ENCODE measurements at places on chromosomes 6 and 20.

GRCh38 chr20:44092551-44093248 is 94.3 kb downstream of the JPH2 start:
- DNase-seq = peak; percentile 15

DNA sequence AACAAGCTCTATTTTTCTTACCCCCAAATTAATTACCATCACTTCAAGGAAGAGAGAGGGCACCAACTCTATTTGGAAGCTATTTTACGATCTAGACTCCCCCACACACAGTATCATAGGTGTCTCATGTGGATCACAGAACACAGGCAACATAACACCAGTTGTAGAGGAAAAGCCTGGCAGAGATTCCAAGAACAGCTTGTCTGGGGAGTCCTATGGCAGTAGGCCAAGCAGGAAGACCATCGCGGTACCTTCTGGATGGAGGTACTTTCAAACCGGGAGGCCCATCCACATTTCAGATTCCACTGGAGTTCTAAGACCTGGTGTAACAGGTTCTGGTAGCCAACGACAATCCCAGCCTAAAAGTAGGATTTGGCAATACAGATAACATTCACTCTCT is 37.6 kb upstream of the SPDEF start:
- DNase-seq = no peak

GRCh38 chr20:61349447-61350165 is 97.5 kb downstream of the CDH4 start:
- no peak for DNase-seq

DNA sequence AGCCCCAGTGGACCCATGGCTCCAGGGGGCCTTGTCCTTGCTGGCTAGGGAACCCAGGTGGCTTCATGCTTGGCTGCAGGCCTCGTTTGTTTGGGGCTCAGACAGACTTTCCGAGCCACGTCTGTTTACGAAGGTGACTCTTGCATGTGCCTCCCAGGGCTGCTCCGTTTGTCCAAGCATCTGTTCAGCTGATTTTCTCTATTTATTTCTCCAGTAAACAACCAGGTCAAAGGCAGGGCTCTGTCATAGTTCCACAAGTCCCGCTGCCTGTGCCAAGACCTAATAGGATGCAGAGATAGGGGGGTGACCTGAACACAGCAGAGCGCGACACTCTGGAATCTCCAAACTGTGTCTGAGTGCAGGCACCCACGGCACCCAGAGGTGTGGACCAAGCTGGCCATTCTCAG is 12.8 kb upstream of the SPO11 start:
- no peak for DNase-seq

DNA sequence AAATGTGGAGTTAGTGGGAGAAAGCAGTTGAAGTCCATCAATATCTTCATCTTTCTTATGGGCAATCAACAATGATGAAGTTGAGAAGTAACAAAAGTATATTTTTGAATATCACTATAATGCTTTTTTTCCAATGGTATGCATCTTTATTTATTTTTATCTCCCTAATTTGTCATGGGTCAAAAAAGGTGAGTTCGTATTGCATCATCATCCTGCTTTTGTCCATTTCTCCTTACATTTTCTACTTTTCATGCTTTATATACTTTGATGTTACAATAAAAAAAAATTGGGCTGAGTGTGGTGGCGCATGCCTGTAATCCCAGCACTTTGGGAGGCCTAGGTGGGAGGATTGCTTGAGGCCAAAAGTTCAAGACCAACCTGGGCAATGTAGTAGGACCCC is 101.2 kb upstream of the STXBP5 start:
- DNase-seq = no peak

DNA sequence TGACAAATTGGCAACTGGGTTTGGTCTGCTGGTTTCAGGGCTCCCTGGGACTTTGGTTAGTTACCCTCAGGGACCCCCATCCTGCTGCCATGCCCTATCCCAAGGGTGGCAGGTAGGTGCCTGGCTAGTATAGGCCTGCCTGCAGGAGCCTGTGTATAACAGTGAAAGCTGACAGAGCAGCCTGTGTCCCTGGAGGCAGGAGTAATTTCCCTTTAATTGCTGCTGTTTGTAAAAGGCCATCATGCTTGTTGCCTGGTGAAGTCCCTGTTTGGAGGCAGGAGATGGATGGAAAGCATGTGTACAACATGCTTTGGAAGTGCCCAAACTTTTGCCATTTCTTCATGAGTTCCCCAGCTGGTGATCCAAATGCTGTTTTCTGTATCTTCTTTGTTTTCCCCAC is 30.1 kb downstream of the CMTR1 start:
- no peak for DNase-seq

DNA sequence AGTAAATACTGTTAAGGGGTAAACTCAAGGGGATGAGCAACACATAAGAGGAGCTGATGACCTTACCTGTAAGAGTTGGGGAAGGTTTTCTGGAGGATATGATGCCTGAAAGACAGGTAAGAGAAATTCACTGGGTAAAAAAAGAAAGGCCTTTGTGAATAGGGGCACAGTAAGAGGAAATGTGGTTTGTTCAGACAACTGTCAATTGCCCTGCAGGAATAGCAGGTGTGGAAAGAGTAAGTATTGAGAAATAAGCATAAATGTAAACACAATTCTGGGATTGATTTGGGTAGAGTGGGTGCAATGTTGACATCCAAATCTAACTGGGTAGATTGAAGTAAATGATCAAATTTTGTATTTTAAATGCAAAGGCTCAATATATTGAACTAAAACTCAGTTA is 670.0 kb downstream of the DHX35 start:
- no peak for DNase-seq

GRCh38 chr6:13462458-13463327 is 24.7 kb downstream of the GFOD1 start:
- DNase-seq = no peak

DNA sequence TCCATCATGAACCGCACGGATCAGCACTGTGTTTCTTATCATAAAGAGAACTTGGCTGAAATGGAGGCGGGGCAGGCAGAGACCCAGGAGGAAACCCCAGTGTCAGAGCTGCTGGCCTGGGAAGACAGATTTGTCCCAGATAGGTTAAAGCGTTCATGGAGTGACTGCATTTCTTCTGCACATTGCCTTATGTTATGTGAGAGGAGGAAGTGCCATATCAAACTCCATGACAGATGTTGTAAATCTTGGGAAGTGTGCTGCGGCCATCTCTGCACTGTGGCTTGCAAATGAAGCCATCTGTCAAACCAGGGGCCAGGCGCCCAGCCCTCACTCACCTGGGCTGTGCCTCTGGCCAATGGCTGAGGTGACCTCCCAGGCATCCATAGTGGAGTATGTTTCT is 163.0 kb downstream of the SLC24A3 start:
- no peak for DNase-seq

- no peak for DNase-seq
These were observed 95.4 kb upstream of the NKX2-2 start for GRCh38 chr20:21609221-21609620.

DNA sequence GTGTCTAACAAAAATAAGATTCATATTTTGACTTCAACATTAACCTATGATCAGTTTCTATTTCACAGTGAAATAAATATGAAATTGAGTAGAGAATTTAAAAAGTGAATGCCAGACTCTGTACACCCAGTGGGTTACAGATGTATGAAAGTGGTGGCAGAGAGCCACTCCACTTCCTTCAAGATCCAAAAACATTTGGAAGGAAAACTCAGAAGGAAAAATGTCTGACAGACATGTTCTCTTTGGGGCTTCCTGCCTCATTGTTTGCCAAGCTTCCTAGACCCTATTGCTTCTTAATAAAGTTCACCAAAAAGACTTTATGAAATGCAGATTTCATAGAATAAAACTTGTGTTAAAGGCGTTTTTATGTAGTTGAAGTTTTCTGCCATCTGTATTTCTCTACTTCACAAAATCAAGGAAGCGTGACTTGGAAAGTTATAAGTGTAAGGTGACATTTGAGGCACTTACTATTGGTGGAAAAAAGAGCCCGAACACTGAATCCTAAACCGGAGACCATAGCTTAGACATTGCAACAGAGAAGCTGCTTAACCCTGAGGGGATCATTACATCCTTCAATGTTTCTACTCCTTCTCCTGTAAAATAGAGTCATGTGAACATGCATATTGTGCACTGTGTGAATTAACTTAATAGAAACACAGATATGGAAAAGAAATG is 12.8 kb downstream of the HMGCLL1 start:
- no peak for DNase-seq

GRCh38 chr20:62780696-62781095 is 15.6 kb upstream of the MRGBP start:
- no peak for DNase-seq

- DNase-seq = no peak
These were observed 251.9 kb downstream of the UST start for GRCh38 chr6:148998704-148999103.

- no peak for DNase-seq
These were observed 1.3 kb upstream of the RUNX2 start for GRCh38 chr6:45326698-45327417.

All from CD4-positive, alpha-beta T cell treated with Interleukin-15 for 4 hours (primary cell).